CD8-positive, alpha-beta T cell (primary cell): ENCODE measurements at places on chromosomes 2 and 18.

- no peak for DNase-seq
Measured at GRCh38 chr2:120546865-120547390, 188.7 kb upstream of the GLI2 start.

DNA sequence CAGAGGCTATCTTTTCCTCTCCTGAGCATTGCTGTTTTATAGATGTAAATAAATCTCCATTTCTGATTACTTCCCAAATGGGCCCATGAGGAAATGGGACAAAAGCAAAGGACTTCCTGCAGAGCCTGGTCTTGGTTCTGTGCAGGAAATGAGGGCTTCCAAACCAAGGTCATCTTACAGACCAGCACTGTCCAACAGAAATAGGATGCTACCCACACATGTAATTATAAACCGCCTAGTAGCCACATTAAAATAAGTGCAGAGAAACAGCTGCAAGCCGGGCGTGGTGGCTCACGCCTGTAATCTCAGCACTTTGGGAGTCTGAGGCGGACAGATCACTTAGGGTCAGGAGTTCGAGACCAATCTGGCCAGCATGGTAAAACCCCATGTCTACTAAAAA is 6.2 kb downstream of the TTL start:
- no peak for DNase-seq

DNA sequence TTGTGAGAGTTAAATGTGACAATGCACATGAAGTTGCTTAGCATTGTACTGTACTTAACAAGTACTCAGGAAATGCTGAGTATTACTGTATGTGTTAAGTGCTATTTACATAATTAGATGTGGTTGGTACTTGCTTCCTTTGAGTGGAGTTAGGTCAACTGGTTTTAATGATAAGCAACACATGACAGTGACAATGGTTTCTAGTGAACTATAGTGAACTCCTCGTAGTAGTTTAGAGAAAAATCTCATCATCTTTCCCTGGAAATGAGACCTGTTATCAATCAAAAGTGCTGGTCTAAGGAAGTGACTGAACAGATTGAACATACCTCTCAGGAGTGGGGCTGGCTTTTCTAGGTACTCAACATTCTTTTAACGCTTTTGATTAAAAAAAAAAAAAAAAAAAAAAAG is 29.2 kb upstream of the ZDBF2 start:
- no peak for DNase-seq

DNA sequence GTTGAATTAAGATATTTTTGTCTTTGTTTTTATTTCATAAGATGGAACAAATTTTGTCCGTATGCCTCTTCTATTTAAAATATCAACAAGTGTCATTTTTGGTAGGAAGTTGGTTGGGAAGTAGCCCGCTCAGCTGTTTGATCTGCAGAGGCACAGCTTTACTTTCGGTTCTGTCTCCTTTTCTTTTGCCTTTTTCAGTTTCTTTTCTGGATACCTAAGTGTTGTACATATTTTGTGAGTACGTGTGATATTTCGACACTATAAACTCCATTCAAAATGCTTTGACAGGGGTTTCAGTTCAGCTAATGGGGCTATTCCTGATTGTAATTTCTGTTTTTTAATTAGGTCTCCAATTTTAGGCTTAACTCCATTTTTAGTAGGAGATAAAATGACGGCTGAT is 1785.0 kb upstream of the LRRTM1 start:
- DNase-seq = no peak

- DNase-seq = no peak
Measured at GRCh38 chr18:35974181-35974580, 1.7 kb downstream of the RMP24 start.

DNA sequence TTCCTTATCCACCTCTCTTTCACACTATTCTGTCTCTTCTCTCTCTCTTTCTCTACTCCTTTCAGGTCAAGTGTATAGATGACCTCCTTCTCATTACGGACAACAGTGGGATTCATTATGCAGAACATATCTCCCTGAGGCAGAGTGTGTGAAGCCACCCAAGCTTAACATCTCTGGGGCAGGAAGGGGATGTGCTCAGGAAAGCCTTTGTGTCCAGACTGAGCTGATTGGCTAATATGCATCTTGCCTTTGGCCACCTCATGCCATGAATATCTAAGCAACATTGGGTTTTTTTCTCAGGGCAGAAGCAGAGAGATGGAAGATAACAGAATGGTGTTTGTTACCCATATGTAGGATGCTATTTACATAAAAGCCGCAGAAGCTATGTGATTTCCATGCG is 211.4 kb upstream of the LRRTM1 start:
- no peak for DNase-seq

DNA sequence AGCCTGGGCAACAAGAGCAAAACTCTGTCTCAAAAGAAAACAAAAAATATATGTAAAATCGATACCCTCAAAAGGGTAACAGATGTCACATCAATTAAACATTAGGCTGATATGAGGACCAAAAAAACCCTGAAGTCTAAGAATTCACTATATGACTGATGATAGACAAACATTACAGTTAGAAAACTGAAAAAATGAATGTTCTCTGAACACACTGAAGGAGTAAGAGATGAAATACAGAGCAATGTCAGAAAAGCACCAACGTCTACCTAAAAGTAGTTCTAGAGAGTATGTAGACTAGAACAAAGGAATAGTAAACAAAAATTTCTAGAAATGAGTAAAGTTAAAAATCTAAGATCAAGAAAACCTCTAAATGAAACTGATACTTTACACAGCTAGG is 81.9 kb downstream of the SLC66A3 start:
- no peak for DNase-seq

GRCh38 chr2:82857967-82858366 is 1601.1 kb downstream of the SUCLG1 start:
- no peak for DNase-seq

GRCh38 chr2:160731856-160732255 is 238.2 kb upstream of the RBMS1 start:
- no peak for DNase-seq

DNA sequence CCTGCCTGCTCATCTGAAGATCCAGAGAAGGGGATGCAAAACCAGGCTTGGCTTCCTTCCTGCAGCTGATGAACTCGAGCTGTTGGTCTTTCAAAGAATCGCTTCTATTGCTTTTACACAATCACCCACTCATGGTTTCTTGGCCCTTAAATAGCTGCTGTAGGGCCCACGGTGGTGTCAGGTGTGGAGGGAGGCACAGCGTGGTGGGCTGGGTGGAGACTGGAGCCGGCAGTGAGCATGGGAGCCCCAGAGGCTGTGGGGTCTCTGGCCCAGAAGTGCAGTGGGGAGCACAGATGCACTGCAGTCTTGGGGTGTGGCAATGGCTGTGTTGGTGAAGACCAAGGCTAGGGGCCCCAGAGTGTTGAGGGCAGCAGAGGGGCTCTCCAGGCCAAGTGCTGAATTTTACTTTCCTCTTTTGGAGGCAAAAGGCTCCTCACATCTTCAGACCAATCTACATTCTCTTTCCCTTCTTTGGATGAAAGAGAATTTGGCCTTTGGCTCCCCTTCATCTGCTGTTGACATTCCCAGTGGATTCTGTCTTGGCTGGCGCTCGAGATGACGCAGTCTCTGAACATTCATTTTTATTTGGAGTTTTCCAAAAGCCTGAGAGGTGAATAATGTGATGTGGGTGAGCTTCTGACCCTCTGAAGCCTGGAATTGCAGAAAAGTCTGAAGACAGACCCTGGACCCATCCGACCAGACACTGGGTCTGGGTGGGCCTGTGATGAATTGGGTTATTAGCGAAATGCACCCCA is 70.1 kb upstream of the ASB18 start:
- no peak for DNase-seq

GRCh38 chr2:10205162-10205475 is 82.6 kb downstream of the RRM2 start:
- DNase-seq = no peak

- no peak for DNase-seq
Measured at GRCh38 chr2:111662771-111663470, 221.1 kb downstream of the ANAPC1 start.

GRCh38 chr2:207629553-207629952 is 4.4 kb upstream of the METTL21A start:
- no peak for DNase-seq

GRCh38 chr2:69517410-69517809 is 80.2 kb upstream of the NFU1 start:
- DNase-seq = no peak

DNA sequence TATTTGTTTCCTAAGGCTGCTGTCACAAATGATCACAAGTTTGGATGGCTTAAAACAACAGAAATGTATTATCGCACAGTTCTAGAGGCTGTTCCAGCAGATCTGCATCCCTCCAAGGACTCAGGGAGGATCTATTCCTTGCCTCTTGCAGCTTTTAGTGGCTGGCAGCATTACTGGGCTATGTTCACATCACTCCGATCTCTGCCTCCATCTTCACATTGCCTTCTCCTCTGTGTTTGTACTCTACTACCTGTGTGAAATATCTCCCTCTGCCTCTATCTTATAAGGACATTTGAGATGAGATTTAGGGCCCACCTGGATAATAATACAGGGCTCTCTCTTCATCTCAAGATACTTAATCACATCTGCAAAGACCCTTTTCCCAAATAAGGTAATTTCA is 18.9 kb downstream of the NDC80 start:
- DNase-seq = no peak

DNA sequence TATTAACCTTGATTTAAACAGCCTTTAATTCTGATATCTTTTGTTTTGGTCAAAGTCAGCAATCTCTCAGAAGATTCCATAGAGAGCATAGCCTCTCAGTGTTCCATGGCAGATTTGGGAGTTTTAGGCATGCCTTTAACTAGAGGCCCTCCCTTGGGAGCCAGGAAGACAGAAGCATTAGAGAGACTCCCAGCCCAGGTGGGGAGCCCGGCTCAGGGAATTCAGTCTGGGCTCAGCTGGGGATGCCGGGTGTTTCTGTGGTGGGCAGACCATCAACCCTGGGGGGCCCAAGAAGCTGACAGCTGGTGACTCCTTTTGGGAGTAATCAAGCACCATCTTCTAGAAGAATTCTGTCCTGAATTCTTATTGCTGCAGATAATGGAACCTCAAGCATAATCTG is 99.7 kb upstream of the CELF4 start:
- DNase-seq = no peak

- no peak for DNase-seq
Measured at GRCh38 chr2:66030553-66030952, 404.4 kb upstream of the MEIS1 start.

GRCh38 chr2:200698217-200698616 is 112.4 kb downstream of the AOX1 start:
- DNase-seq = no peak

DNA sequence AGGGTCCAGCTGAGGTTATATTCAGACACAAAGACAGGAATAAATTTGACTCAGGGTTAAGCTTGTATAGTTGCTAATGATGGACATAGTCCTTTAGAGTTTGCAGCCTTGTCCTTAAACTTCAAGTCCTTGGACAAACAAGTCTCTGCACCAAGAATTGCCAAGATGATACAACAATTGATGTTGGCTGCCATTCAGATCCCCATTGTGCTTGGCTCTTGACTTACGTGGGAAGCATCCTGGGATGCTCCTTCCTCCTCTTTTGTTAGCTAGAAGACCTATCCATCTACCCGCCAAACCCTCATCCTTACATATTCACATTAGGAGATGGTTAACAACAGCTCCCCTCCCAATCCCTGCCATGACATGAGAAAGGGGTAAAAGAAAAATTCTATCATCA is 115.6 kb downstream of the RDH14 start:
- DNase-seq = no peak

DNA sequence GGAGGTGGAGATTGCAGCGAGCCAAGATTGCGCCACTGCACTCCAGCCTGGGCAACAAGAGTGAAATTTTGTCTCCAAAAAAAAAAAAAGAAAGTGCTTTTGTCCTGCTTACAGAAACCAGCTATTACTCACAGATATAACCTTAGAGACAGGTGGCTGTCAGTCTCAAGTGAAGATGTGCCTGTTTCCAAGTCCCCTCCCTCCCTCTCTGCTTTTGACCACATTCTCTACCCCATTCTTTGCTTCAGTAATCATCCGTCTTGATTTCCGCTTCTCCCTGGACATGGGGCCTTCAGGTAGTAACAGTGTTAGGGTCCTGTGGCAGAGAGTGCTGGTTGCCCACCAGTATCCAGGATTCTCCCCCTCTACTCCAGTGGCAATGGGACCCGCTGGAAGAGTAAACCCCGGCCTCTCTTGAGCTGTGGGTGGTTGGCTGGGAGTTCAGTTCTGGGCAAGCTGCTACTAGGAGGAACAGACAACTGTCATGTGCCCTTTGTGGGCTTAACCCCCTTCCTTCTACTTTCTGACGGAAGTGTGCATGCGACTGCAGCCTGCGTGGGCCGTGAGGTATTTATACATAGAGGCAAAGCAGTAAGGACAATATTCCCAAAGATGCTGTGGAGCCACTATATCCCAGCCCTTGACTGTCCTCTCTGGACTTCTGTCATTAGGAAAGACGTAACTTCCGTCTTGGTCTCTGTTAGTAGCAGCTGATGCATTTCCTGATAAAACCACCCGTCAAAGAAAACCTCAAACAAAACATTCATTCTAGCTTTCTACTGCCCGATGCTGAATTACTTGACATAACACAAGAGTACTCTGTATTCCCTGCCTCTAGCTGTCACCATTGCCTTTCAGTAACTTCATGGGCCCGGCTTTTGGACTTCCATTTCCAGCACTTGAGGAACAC is 17.8 kb downstream of the PDCL3 start:
- peak; percentile 91 for DNase-seq

DNA sequence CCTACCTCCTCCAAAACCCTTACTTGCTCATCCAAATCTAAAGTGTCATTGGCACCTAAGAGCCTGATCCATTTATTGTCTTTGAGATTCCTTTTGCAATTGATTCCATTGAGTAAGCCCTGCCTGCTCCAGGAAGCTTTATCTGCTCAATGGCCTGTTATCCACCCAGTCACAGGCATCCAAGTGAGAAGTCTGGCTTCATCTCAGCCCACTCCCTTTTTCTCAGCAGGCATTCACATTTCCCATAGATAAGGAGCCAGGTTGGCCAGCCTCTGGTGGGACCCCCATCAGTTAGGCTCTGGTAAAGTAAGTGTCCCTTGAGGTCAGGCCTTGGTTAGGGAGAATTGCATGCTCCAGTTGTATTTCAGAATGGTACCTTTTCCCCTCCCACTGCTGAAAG is 396.2 kb upstream of the ST6GAL2 start:
- DNase-seq = no peak

DNA sequence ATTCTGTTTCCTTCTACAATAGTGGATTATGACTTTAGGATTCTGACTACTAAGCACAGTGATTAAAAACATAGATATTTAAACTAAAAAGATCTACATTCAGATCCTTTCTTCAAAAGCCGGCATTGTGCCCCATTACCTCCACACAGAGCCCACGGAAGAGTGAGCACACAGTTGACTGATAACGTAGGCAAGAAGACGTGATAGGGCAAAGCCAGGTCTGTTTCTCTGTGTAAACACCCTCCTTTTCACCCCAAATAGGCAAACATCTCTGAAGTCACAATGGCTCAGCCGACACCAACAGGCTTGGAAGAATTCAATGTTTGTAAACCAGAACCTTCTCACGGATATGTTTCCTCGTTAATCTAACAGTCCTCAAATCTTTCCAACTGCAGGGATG is 302.9 kb downstream of the CMPK2 start:
- no peak for DNase-seq

DNA sequence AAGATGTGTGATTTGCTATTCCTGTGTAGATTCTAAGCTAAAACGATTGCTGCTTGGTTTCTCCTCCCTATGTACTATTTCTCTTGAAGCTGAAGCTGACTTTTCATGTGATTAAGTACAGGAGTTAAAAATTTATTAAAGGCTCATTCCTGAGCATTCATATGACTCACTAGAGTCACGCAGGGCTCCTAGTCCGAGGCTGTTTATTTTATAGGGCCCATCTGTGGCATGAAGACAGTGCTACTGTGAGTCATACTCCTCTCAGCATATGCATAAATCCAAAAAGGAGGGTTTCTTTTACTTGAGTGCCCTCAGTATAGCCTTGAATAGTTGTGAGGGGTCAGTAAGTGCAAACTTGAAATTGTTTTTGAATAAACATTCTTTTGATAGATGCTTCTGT is 378.8 kb downstream of the PTPRM start:
- DNase-seq = no peak
